ENCODE measurements at places on chromosomes 16 and 17. TPM values are rescaled to one million over a fixed set of nuclear protein-coding genes. Genes with fewer than 3 reads are reported as not detected.

Gene PRSS8
- total RNA-seq = not detected

Gene CASKIN1
- 0.33 TPM for total RNA-seq

Gene TPSB2
- 195 TPM for total RNA-seq

Gene STH
- not detected for total RNA-seq

Gene IGSF6
- 6.7 TPM for total RNA-seq

Gene MT1A
- total RNA-seq = 97.8 TPM

Gene PEX12
- total RNA-seq = 10.0 TPM

Gene CD300E
- under 0.01 TPM for total RNA-seq

Gene SP2
- total RNA-seq = 5.6 TPM

Gene TPSG1
- total RNA-seq = 0.73 TPM

Gene TERF2IP
- total RNA-seq = 68.2 TPM

Gene MYH8
- not detected for total RNA-seq

Gene TLCD2
- total RNA-seq = 3.7 TPM

Gene KCNJ16
- total RNA-seq = 18.6 TPM

Gene HS3ST2
- total RNA-seq = 9.1 TPM

Gene SLC2A4
- 3.5 TPM for total RNA-seq

Gene SPNS3
- total RNA-seq = 0.15 TPM

Gene AP2B1
- 91.9 TPM for total RNA-seq

Gene G6PC1
- not detected for total RNA-seq

Gene NTN3
- total RNA-seq = not detected

Gene NPTX1
- total RNA-seq = 0.29 TPM

Gene CD300H
- 1.5 TPM for total RNA-seq

Gene GLP2R
- 4.2 TPM for total RNA-seq

Gene MYH11
- 144 TPM for total RNA-seq

Gene IRX6
- total RNA-seq = 3.6 TPM

Gene KIF22
- total RNA-seq = 22.3 TPM

Gene ANKS4B
- 0.33 TPM for total RNA-seq

Gene MYL4
- total RNA-seq = not detected

Gene SEPTIN1
- 1.3 TPM for total RNA-seq

Gene TBC1D28
- total RNA-seq = not detected

Gene ITGAD
- 0.16 TPM for total RNA-seq

Gene LGALS9B
- 0.33 TPM for total RNA-seq

Data from breast epithelium (tissue), 4 donors.